MV-4-11 (cell line): ENCODE measurements at places on chromosomes 5 and 9.

DNA sequence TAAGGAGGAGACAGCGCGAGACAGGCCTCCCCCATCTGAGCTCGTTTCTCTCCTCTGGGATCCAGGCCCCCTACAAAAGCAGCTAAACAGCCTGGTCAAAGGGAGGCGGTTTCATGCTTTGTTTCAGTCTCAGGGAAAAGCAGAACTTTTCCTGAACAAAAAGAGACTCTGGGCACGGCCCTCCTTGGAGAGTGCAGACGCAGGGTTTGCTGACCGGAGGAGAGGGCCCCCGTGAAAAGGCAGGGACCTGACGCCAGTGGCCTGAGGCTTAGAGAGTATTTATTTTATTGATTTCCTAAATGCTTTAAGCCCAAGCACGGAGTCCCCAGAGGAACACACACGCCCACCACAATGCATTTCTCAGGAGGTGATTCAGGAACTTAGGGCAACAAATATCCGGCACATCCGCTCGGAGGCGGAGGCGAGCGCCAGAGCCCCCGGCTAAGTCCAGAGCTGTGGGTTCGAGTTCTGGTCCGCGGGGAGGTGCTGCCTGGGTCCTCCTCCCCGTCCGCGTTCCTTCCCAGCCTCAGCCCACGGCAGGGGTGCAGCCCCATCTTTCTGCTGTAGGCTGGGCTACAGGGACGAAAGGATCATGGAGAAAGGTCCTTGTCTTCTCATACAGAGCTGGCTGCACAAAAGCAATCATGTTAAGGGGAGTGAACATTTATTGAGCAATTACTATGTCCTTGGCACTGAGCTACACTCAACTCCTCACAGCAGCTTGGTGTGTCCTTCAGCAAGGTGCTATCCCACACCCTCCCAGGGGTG is 40.0 kb downstream of the PTGES start:
- peak; percentile 8 for DNase-seq

- peak; percentile 80 for DNase-seq
Observed at GRCh38 chr9:37710046-37710445, 43.6 kb upstream of the TRMT10B start.

DNA sequence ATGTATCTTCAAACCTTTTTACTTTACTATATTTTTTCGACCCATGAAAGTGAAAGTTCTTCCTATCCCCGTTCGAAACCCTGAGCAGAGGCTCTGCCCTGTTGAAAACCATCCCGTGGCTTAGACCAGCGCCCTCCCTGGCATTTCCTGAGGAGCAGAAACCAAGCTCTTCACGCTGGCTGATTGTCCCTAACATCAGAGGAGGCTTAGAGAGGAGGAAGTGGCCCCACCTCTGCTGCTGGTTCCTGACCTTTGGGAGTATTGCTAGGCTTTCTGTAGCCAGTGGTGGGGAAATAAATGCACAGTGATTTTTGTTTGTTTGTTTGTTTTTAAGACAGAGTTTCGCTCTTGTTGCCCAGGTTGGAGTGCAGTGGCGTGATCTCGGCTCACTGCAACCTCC is 4.2 kb upstream of the PTGES start:
- peak; percentile 80 for DNase-seq

- peak; percentile 97 for DNase-seq
Observed at GRCh38 chr9:120868676-120869359, 8.2 kb downstream of the PHF19 start.

GRCh38 chr5:167447466-167448375 is 843.7 kb upstream of the WWC1 start:
- DNase-seq: no peak
